ENCODE measurements at places on chromosomes 1 and 21. TPM values are rescaled to one million over a fixed set of nuclear protein-coding genes. Genes with fewer than 3 reads are reported as not detected.

The ADAM30 gene
- total RNA-seq, result under 0.01 TPM

The BTBD8 gene
- total RNA-seq, result 2.3 TPM

DNA sequence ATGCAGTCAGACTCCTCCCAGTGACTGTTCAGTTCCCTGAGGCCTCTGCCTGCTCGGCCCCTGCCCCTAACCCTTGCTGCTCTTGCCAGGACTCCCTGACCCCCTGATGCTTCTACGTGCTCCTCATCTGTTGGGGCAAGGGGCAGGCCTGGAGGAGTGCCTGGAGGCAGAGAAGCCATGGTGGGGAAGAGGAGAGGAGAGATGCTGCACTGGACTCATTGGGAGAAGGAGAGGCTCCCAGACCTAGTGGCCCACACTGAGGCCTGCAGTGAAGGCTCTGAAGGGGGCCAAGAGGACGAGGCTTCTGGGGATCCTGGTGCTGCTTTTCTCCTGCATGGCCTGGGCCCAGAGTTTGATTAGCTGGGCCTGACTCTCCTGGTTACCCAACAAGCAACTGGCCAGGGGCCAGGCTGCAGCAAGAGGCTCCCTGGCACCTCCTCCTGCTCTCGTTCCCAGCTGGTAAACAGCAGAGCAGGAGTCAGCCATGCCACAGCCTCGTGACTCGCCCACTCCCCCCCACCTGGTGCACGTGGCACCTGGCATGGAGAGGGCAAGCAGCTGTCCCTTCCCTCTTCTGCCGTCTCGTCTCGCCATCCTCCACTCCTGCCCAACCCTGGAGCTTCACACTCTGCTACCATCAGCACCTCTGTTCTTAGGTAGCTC lies 847 bp upstream of the RORC start:
- peak; percentile 17 for DNase-seq

DNA sequence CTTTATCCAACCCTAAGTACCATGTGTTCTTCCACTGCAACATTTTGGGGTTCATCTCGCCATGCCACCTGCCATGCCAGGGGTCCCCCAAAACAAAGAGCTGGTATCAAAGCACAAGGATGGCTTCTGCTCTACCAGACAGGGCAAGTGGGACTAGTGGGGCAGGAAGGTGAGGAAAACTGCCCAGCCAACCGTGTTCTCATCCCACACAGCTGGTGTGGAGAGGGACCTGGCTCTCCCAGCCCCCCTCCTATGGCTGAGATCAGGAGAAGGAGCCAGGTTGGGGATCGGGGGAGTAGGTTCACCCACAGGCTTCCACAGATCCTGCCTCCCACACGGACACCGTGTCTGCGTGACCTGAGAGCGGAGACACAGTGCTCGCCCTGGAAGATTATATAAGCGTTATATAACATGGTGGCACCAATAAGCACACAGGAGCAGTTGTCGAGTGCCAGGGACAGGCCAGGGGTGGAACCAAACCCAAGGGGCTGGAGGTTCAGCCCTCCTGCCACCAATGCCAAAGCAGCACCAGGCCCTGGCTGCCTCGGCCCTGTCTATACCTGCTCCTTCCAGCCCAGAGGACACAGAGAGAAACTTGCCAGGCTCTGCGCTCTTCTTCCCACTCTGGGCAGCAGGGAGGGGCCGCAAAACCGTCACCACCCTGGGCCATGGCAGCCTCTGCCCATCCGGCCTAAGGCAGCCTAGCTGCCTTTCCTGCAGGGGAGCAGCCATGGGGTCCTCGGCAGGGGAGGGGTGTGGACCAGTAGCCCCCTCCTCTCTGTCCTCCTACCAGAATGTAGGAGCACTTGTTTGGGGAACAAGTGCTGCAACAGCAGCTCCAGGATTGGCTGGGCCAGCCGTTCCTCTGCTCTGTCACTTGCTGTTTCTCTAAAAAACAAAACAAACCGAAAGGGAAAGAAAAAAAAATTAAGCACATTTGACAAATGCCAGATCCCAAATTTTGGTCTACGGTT lies 43.5 kb downstream of the CD34 start:
- DNase-seq, result peak; percentile 60

- DNase-seq, result peak; percentile 56
Observed at GRCh38 chr1:85146972-85147359, 53.9 kb downstream of the SYDE2 start.

The ISG20L2 gene
- total RNA-seq, result 17.4 TPM

DNA sequence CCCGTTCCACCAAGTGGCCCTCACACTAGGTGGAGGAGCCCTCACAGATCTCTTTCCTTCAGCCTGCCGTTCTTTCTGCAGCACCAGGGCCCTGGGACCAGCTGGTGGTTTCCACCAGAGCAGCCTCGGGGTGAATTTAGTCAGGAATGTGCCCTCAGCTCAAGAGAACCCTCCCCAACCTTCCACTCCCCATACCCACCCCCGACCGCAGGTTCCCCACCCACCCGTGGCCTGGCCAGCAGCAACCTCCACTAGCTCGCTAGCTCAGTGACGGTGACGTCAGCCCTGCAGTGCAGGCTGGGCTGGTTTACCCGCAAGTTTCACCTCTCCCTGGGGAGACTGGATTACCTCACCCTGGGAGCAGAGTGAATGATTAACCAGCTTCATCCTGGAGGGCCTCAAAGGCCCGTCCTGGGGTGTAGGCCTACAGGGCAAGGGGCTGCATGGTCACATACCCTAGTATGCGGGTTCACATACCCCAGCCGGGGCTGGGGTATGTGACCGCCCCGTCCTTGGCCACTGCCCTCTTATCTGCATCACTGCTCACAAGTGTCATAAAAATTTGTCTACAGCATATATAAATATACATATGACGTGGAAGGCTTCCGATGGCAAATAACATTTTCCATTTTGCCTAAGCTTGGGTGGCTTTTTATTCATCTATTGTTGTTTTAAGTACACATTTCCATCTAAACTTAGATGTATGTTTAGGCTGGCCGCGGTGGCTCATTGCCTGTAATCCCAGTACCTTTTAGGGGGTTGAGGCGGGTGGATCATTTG lies 24.5 kb downstream of the ELF3 start:
- DNase-seq, result peak; percentile 98

- no peak for DNase-seq
Observed at GRCh38 chr1:169796274-169796810, 1.6 kb upstream of the METTL18 start.

The WDR64 gene
- not detected for total RNA-seq

The PLA2G2A gene
- not detected for total RNA-seq
